NCI-H2081 (cell line): ENCODE measurements at places on chromosomes 1 and 21.

DNA sequence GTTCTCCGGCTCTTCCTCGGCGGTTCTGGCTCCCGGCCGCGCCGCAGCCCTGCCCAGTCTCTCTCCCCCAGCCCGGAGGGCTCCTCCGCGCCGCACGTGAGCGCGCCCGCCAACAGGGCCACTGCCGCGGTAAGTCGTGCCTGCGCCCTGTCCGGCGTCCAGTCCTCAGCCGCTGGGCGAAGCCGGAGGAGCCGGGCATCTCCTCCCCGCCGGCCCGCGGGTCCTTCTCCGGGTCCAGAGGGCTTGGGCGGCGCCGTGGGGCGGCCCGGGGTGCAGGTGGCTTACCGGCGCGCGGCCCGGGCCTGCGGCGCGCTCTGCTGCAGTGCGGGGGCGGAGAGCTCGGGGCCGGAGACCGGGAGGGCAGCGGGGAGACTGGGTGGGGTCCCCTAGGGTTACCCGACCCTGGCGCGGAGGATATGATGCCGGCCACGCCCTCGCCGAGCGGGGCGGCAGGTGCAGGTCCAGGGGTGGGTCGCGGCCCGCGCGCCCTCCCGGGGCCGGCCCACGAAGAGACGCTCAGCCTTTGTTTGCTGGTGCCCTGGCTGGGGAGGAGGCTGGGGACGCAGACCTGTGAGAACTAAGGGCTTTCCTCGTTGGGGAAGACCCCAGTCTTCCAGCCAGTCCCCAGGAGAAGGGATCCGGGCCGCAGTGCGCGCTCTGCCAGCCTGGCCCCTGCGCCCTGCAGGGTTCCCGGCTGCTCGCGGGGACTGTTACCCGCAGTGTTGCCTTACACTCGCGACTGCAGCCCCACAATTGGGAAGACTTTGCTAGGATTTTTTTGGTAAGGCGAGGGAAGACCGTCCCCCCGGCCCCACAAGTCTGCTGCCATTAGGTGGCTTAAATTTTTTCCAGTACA lies at the start of gene DOP1B:
DOP1B (plus strand) TSS at position 10 of the 856 bp plus-strand sequence. CDS start 7,910 bp downstream, outside the sequence.
- peak; percentile 33 for DNase-seq

DNA sequence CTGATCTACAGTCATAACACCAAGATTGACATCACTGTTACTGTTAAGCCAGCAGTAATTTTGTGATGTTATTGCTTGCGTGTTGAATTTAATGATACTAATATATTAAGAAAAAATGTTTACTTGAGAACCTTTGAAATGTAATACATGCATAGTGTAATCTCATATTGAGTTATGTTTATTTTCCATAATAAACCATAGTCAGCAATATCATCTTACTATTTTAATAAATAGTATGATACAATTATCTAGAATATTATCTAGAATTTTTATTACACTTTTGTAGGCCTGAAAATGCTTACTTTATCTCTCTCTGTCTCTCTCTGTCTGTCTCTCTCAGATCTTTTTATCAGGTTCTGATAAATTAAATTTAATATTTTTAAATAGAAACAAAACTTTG lies 843.1 kb downstream of the KCNT2 start:
- DNase-seq = no peak

DNA sequence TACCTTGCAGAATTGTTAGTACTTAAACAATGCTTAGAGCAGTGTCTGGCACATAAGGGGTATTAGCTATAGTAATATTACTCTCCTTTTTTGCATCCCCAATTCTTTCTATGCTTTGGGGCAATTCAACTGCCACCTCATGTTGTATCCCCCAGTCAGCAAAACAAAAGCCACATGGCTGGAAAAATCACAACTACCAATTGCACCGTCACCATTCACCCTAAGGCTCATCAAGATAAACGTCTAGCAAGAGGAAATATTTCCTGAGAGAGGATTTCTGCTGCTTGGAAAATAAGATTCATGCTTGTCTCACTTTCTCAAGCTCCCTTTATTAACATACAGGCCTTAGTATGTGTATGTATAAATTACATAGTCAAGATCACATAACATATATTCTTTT lies 12.1 kb upstream of the TLR5 start:
- DNase-seq = no peak

DNA sequence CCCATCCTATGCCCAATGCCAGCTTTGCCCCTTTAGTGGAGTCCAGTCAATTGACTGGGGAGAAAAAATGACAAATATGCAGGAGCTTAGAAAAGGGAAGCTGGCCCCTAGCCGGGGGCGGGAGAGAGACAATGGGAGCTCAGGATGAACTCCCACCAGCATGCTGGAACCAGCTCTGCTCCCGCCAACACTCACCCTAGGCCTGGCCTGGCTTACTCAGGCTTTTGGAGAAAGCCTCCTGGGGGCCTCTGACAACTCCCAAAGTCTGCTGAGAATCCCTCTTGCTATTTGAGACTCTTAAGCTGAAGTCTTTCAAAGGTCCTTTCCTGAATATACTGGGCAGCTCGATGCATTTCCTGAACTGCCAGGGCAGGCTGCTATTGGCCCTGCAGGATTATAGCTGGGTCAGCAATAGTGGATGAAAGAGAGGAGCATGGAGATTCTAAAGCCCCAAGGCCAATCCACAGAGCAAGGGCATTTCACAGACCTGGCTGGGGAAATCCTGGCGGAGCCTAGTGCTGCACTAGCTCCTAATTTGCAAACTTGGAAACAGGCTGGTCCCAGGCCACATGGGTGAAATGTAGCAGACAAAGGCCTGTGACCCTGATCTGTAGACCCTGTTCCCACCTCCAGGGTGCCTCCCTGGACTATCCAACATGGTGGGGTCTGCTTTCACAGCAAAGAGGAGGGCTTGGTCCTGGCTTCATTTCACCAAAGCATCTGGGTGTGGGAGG lies 35.7 kb upstream of the CLSTN1 start:
- no peak for DNase-seq

DNA sequence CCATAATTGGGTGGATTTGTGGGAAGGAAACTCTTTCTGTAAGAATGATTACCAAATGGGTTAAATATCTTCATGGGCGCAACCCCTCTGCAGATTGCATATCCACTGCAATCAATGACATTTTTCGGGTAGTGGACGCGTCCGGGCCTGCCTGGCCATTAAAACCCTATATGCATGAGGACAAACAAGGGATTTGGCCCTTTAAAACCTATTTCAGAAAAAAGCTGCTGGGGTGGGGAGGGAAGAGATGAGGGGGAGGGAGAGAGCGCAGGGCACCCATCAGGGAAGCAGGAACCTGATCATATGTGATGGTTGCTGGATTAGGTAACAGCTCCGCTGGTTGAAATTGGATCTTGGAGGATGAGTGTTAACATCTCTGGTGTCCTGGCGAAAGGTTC lies 228.8 kb downstream of the PBX1 start:
- DNase-seq = peak; percentile 73

DNA sequence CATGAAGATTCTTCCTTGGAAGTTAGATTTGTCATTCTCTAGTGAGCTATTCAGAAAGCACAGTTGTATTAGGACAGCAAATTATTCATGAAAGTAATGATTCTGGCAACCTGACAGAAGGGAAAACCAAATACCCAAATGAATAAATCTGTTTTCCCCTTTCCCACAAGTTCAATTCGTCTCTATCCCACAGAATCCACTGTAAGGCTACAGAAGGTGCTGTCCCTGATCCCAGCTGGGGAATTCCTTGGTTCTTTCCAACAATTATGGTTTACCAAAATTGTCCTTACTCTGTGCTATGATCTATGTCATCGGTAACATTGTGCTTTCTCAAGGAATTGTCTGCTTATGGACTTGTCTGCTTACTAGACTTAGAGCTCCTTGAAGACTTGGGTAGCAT lies 104.2 kb downstream of the FASLG start:
- no peak for DNase-seq

- no peak for DNase-seq
Observed at GRCh38 chr1:238071061-238071460, 180.3 kb upstream of the ZP4 start.

DNA sequence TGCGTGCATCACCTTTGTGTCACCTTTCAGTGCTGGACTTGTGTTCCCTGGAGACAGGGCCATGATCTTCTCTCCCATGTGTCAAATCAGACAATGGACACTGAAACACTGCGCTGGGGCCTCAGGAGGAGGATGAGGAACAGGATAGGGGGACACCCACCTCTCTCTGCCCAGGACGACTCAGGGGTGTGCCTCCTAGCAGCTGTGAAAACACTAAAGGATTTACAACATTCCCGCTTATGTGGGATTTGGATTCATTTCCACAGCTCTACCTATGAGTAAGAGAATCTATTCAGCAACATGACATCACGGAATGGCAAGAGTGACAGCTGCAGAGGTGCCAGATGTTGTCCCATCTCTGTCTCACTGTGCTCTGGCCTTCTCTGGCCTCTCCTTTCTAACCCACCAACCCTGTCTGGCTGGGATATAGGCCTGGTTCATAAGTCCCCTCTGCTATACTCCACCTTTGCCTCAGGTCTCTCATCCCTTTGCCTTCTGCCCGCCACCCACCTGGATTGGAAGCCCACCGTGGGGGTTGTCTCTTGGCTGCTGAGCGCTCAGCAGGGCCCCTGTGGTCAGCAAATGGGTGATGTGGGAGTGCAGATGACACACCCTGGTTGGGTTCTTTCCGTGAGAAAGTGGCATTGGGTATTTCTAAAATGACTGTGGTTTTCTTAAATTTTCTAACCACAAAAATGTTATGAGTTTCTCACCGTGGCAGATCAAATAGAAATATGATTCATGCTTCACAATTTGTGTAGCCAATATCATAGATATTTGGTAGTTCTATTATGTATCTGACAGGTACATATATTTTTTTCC lies 47.1 kb upstream of the TLR5 start:
- no peak for DNase-seq

DNA sequence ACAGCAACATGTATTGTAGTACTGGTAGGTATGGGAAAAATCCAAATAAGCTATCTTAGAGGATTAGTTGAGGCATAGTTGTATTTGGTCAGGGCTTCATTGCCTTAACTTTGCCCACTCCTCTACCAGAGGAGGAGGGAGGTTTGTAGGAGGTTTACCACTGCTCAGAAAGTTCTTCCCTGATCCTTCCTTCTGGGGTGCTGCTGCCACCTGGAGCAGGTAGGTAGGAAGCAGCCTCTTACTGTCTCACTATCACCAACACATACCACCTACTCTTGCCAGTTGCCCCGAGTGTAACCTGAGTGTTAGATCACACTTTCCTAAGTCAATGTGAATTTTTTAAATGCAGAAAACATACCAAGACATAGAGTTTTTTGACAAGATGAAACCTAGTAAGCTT lies 24.1 kb upstream of the ZSWIM5 start:
- DNase-seq = no peak

GRCh38 chr1:175090780-175091179 lies 23.1 kb downstream of the TNN start:
- no peak for DNase-seq

- DNase-seq = no peak
Observed at GRCh38 chr1:48470481-48470855, 1.5 kb downstream of the SPATA6 start.

DNA sequence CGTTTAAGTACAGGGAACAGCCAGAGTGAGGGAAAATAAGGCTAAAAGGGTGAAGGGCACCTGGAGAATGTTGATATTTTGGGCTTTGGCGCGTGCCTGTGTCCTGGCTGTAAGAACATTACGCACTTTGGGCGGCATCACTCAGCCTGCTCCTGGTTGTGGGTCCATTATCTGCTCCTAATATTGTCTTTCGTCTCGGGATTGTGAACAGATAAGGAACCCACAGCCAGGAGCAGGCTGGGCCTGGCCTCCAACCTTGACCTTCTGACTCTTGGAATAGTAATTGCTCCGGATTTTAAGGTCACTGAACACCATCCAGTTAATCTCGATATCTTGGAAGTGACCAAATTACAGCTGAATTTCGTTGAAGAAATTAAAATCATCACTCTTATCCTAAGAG lies 61.9 kb downstream of the TCP10L start:
- DNase-seq = no peak

GRCh38 chr1:28807046-28807445 lies 4.9 kb upstream of the OPRD1 start:
- DNase-seq = no peak

GRCh38 chr1:184053881-184054280 lies 2.4 kb downstream of the TSEN15 start:
- DNase-seq = no peak

- DNase-seq = no peak
Observed at GRCh38 chr1:78619032-78619431, 1.2 kb upstream of the IFI44L start.

- DNase-seq = no peak
Observed at GRCh38 chr21:29481641-29482040, 182.9 kb downstream of the BACH1 start.

- no peak for DNase-seq
Observed at GRCh38 chr1:230316864-230317745, 109.0 kb downstream of the PGBD5 start.

DNA sequence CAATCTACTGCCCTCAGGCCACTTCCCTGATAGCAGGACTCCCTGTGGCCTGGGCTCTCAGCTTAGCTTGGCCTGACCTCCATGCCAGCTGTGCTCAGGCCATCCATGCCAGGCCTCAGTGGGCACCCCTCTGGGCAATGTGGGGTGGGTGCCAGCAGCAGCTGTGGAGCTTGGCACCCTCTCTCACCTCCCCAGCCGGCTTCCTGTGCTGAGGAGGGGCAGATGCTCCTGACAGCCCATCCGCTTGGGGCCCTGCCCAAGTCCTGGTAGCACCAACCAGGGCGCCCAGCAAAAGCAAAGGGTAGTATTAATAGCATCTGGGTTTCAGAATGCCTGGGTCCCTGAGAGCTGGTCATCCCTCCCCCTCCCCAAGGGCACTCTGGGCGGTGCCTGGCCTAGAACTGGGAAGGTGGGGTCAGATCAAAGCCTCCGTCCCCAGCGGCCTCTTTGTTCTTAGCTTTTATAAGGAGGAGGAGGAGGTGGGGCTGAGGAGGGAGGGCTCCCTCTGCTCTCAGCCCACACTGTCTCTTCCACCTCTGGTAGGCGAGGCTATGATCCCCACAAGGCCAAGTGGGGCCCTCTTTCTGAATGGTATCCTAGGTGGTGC lies 6.1 kb downstream of the EFNA4 start:
- peak; percentile 85 for DNase-seq

GRCh38 chr1:182279302-182279701 lies 112.3 kb downstream of the GLUL start:
- no peak for DNase-seq

GRCh38 chr21:44598061-44598460 lies 2.3 kb upstream of the KRTAP10-7 start:
- no peak for DNase-seq

DNA sequence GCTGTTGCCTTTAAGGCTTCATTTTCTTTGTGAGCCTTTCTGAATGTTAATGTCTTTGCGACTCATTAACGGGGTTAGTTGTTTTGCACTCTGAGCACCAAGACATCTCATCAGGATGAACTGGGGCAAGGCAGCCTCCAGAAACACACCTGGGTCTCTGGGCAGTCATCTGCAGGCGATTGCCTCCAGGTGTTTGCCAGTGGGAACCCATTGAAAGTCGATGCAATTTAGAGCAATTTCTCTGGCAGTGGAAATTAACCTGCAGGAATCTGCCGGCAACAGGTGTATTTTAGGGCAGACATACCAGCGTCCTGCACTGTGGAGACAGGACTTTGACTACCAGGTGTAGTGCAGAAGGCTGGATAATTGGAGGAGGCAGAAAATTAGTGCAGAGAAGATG lies 661.0 kb upstream of the PTBP2 start:
- DNase-seq = peak; percentile 32

GRCh38 chr1:157512036-157512969 lies 40.0 kb downstream of the FCRL5 start:
- no peak for DNase-seq

- DNase-seq = no peak
Observed at GRCh38 chr1:6425658-6426057, 1.1 kb downstream of the ESPN start.
